ENCODE measurements at places on chromosomes 2 and 18.

DNA sequence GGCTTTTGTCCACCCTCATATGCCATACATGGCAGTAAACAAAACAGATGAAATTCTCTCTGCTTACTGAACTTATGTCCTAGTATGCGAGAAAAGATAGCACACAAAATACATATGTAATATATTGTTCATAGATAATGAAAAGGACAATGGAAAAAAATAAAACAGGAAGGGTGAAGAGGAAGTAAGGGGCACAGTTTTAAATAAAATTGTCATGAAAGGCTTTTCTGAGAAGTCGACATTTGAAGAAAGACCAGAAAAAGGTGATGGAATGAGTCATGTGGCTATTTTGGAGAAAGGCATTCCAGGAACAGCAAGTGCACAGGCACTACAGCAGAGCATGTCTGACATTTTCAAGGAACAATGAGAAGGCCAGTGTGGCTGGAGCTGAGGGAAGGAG lies 56.4 kb downstream of the KCNH7 start:
- no peak for DNase-seq

- DNase-seq: no peak
Observed at GRCh38 chr2:86229221-86229620, 30.0 kb downstream of the MRPL35 start.

- no peak for DNase-seq
Observed at GRCh38 chr2:2152451-2152850, 178.6 kb downstream of the MYT1L start.

DNA sequence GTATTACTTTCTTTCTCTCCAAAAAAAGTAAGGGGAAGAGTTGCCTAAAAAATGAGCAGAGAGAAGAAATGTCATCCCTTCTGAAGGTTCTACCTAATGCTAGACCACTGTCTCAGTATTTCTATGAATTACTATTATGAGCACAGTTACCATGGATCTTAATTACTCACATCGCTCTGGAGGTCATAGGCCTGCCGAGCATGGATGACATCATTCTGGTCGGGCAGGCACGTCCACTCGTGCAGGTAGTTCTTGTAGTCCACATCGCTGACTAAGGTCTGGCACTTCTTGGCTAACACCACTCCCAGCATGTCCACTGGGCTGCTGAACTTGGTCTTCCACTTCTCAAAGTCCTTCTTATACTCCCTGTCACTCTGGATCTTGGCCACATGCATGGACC lies 106.9 kb downstream of the NEB start:
- DNase-seq: no peak

DNA sequence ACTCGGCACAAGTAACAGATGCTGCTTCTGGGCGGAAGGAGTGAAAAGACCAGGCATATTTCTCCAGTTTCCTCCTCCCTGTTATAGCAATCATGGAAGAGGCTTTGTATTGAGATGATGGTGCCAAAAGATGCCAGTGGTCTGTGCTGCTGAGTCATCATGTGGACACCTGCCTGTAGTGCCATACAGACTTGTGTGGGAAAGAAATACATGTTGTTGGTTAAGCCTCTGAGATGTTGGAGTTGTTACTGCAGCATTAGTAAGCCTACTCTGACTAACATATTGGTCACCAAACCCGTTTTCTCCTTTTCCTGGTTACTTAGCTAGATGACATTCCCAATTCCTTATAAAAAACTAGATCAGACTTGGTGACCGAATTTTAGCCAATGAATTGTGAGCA lies 356.9 kb downstream of the ZNF521 start:
- no peak for DNase-seq

- no peak for DNase-seq
Observed at GRCh38 chr2:206886696-206887095, 52.6 kb upstream of the CPO start.

DNA sequence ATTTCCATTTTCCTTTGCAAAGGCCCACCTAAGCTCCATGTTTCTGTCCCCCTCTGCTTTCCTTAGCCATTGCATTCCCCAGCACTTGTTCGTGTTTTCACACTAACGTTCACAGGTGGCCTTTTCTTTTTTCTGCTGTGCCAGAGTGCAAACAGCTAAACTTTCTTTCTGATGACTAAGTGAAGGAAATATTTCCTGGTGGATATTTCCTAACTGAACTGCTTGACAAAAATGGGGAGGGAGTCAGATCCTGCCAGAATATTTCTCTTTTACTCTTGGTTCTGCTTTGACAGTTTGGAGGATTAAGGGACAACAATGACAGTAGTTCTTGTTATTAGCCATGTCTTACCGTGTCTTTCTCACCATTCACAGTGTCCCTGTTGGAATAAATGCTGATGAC lies 344.0 kb downstream of the ARHGAP15 start:
- no peak for DNase-seq

DNA sequence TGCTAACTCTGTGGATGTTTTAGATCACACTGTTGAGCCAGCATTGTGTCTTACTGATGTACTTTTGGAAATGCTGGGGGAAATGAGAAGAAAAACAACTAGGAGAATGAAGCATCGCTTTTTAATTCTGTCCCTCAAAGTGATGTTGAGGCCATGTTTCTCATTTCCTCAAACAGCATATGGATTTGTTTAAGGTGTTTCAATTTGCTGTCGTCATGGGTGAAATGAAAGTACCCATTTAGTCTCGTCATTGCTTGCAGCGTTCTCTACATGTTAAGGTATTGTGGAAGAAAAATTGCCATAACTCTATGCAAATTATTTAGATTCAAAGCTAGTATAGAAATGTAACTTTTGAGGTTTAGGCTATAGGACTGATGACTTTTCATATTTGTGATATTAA lies 151.3 kb downstream of the KCTD1 start:
- DNase-seq: no peak
